ENCODE measurements at places on chromosomes 11 and 22.

- H3K27me3 ChIP-seq = no peaks in the 10 kb centered on the region
- no peaks in the 10 kb centered on the region for H3K4me1 ChIP-seq
- H3K4me3 ChIP-seq = no peak overlapping the region
- no peak overlapping the region for H3K27ac ChIP-seq
- no peaks in the 10 kb centered on the region for H3K36me3 ChIP-seq
Observed at GRCh38 chr11:118311518-118311917, 7.0 kb downstream of the CD3E start.

- H3K4me3 ChIP-seq = no peak overlapping the region
- no peaks in the 10 kb centered on the region for H3K4me1 ChIP-seq
- no peak for DNase-seq
- no peaks in the 10 kb centered on the region for H3K36me3 ChIP-seq
- H3K27ac ChIP-seq = no peak overlapping the region
Observed at GRCh38 chr11:90874986-90875385, 652.1 kb upstream of the CHORDC1 start.

DNA sequence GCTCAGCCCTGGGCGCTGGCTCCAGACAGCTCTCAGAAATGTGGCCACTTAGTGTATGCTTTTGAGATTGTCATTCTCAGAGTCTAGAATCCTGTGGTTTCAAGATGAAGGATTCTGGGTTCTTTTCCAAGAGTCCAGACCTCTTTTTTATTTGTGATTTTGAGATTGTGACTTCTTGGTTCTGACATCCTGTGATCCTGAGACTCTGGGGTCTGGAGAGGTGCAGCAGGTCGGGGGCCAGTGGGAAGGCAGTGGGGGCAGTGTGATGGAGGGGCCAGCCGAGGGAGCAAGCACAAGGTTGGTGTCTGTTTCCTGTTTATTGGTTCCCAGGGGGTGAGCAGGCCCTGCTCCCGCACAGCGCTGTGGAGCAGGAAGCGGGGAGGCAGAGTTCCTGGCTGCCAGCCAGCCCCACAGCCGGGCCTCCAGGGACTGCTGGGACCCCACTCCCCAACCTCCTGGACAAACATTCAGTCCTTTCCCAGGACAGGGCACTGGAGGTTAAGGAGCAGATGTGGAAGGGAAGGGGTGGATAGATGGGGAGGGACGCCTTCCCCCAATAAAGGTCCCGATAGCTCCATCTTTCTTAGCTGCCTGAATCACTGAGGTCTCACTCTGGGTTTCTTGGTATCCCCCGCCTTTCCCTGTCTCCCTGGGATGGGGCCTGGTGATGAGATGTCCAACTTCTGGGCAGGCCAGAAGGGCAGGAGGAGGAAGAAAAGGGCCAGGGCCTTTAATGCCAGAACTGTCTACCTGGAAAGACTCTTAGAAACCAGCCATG, 13.7 kb downstream of the ARHGEF17 start:
- H3K4me3 ChIP-seq = no peak overlapping the region
- H3K36me3 ChIP-seq = no peaks in the 10 kb centered on the region
- no peaks in the 10 kb centered on the region for H3K27me3 ChIP-seq
- H3K4me1 ChIP-seq = no peaks in the 10 kb centered on the region
- no peak for DNase-seq

DNA sequence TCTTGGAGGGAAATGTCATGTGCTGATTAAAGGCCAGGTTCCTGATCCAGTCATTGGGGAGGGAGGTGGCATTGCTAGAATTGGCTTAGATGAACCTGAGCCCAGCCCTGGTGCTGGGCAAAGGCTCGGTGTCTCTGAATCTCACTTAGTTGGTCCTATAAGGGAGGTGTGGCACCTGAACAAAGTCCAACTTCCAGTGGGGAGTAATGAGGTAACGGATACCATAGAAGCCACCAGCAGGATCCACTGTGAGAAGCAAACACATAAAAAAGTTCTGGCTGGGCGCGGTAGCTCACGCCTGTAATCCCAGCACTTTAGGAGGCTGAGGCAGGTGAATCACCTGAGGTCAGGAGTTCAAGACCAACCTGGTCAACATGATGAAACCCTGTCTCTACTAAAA, 26.6 kb downstream of the PRDM11 start:
- H3K4me3 ChIP-seq = no peak overlapping the region
- no peak overlapping the region for H3K27ac ChIP-seq
- H3K36me3 ChIP-seq = no peaks in the 10 kb centered on the region

- no peaks in the 10 kb centered on the region for H3K27me3 ChIP-seq
- no peaks in the 10 kb centered on the region for H3K36me3 ChIP-seq
Observed at GRCh38 chr22:29258407-29259252, 9.2 kb downstream of the RHBDD3 start.

- no peaks in the 10 kb centered on the region for H3K36me3 ChIP-seq
- no peaks in the 10 kb centered on the region for H3K27me3 ChIP-seq
- no peak for DNase-seq
Observed at GRCh38 chr11:88523386-88524071, 186.0 kb upstream of the CTSC start.

DNA sequence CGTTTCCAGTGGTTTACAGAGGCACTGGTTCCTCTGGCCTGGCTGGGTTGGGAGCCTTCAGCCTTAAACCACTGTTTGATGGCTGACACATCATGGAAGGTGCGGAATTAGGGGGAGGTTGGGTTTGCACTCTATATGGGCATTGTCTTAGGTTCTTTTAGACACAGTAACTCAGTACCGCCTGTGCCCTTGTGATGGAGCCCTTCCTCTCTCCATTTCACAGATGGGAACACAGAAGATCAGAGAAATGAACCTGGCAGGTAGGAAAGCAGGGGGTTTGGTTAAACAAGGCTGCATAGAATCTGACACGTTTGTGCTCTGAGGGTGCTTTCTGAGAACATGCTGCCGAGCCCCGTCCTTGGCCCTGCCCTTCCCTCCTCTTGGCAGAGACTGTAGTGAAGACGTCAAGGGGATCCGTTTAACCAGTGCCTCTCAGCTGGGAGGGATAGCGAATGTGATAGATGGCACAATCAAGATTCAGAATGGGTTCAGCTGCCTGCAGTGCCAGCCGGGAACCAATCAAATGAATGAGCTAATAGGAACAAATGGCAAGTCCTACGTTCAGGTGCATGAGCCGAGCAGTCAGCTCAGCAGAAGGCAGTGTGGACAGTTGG, 228.6 kb downstream of the TBC1D22A start:
- H3K36me3 ChIP-seq = no peaks in the 10 kb centered on the region
- no peak for DNase-seq
- H3K27ac ChIP-seq = no peak overlapping the region
- H3K27me3 ChIP-seq = no peaks in the 10 kb centered on the region
